ENCODE measurements at places on chromosomes 12 and 14. TPM values are rescaled to one million over a fixed set of nuclear protein-coding genes. Genes with fewer than 3 reads are reported as not detected.

SMIM41 gene
- not detected for total RNA-seq

KCNA5 gene
- total RNA-seq: not detected

KRT72 gene
- total RNA-seq: not detected

ART4 gene
- not detected for total RNA-seq

SRRM4 gene
- total RNA-seq: under 0.01 TPM

BCL2L14 gene
- total RNA-seq: not detected

GRCh38 chr12:51839310-51839947 lies 9.1 kb downstream of the FIGNL2 start:
- no peak for DNase-seq

- no peak for DNase-seq
Measured at GRCh38 chr12:47816403-47817271, 3.1 kb downstream of the HDAC7 start.

- no peak for DNase-seq
Measured at GRCh38 chr12:588646-589045, 74.6 kb downstream of the NINJ2 start.

GRCh38 chr12:108080363-108080762 lies 48.7 kb upstream of the WSCD2 start:
- no peak for DNase-seq

DNA sequence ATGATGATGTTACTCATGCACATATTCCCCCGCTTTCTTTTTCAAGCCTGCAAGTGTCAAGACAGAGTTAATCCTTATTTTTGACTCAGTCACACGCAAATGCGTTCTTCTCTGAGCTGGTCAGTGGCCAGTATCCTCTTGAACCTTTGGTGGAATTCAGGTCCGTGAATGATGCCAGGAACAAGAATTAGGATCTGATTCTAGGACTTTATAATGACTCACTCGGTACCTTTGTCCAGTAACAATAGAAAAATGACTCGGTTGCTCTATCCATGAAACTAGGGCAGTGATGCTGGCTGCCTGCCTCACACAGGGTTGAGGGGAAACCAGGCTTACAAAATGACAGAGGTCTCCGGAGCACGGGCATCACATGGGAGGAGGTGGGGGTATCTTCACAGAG lies 185.8 kb upstream of the NUDT4 start:
- DNase-seq: no peak

DNA sequence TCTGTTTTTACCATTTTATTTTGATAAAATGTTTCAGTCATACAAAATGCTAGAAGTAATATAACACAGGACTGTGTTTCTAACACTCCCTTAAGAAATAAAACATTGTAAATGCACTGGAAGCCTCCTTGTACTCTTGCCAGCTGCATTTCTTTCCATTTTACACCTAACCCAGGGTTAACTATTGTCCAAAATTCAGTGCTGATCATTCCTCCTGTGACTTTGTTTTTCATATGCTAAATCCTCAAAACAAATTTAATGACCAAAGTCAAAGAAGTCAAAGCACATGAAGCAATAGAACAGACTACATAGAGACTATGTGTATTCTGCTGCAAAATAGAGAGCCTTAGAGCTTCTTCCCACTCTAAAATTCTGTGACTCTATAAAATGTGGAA lies 420.3 kb upstream of the PRICKLE1 start:
- no peak for DNase-seq

DNA sequence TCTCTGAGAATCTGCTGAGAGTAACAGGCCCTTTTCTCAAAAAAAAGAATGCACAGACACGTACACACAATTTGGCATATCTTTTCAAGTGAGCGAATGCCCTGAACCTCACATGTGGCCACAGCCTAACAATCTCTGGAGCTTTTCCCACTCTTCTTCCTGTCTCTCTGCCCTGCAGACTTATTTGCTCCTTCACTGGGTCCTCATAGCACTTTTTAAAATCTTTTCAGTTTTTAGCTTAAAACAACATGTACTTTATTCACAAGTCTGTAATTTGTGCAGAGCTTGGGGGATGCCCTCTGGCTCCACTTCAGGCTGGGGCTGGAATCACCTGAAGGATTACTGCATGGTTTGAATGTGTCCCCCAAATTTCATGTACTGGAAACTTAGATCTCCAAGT lies 9.0 kb downstream of the MAP1LC3B2 start:
- no peak for DNase-seq

DNA sequence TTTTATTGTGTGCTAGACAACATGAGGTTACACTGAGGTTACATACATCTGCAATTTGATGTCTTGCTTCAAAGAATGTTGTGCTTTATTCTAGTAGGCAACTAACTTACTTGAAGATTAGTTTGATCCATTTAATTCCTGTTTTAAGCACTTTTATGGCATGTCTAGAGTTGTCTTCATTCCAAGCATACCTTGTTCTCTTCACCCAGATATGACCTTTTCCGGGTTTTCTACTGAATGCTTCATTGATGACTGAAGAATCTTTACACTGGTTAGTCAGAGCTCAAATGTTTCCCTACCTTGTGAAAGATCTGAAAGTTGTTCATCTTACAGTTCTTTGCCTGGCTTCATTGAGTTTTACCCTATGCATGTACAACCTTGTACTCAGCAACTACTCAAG lies 274.0 kb upstream of the KITLG start:
- DNase-seq: peak; percentile 89

- peak; percentile 99 for DNase-seq
Measured at GRCh38 chr12:52280796-52281560, 6.5 kb downstream of the KRT86 start.

DNA sequence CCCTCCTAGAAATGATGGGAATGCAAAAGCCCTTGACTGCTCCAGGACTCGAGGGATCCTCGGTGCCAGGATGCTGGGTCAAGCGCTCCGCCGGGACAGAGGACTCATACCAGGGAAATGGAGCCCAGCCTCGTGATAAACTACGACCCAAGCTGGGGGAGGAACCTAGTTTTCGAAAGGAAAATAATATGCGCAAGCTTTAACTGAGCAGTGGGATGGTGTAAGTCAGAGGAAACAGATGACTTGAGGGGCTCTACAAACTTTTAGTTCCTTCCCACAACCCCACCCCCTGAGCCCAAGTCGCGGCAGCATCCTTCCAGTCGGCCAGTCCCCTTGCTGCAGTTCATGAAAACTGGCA lies 654 bp upstream of the SUPT16H start:
- DNase-seq: no peak

GRCh38 chr12:56839915-56840325 lies 76.8 kb downstream of the HSD17B6 start:
- peak; percentile 60 for DNase-seq

- DNase-seq: no peak
Measured at GRCh38 chr14:61222388-61222787, 58.8 kb downstream of the TMEM30B start.

DNA sequence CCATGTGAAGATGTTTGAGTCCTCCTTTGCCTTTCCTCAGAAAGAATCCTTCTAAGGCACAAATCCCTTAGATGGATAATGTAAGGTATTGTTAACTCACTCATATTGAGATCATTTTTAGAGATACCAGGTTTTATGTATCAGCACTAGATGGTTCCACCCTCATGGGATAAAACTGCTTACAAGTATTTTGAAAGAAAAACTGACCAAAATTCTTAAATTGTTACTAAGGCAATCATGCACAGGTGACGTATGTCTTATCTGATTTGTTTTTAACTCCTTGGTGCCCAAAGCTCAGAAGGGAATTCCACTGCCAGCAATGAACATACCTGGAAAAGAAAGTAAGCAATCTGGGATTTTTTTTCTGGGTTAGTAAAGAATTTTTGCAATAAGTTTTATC lies 78.4 kb downstream of the ZFC3H1 start:
- no peak for DNase-seq

DNA sequence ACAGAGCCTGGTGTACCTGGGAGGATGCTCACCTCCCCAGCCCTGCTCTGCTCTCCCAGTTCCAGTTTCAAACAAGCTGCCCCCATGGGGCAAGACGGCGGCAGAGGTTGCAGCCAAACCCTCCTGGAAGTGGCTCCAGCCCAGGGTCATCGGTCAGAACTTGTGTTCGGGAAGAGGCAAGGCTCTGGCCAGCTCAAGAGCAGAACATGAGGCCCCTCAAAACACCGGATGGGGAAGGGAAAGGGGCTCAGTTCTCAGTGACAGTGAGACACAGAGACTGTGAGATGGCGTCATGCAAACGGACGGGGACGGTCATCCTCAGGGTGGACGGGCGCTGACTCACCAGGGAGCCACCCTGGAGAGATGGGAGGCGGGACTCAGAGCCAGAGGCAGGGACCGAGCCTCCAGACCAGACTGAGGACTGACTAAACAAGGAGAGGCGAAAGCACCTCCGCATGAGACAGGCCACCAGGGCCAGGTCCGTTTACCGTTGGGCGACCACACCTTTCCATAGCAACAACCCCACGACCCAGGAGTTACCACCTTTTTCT lies 63.9 kb upstream of the GALNT9 start:
- DNase-seq: peak; percentile 74

DNA sequence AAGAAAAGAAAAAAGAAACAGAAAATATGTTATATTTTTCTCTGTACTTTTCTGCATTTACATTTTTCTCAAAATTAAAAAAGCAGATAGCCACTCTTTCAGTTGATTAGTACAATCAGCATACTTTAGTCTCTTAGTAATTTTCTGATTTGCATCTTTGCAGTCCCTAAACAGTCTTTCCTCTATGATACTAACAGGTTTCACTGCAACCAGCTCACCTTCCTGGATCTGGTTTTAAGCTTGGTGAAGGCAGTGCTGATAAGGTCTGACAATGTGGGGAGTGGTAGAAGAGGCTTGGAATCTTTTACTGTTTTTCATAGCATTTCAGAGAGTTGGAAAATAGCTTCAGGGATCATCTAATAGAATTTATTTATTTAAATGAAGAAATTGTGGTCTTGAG lies 457.6 kb downstream of the ZFP36L1 start:
- DNase-seq: no peak

GRCh38 chr12:726281-727140 lies 25.9 kb upstream of the WNK1 start:
- peak; percentile 54 for DNase-seq

DNA sequence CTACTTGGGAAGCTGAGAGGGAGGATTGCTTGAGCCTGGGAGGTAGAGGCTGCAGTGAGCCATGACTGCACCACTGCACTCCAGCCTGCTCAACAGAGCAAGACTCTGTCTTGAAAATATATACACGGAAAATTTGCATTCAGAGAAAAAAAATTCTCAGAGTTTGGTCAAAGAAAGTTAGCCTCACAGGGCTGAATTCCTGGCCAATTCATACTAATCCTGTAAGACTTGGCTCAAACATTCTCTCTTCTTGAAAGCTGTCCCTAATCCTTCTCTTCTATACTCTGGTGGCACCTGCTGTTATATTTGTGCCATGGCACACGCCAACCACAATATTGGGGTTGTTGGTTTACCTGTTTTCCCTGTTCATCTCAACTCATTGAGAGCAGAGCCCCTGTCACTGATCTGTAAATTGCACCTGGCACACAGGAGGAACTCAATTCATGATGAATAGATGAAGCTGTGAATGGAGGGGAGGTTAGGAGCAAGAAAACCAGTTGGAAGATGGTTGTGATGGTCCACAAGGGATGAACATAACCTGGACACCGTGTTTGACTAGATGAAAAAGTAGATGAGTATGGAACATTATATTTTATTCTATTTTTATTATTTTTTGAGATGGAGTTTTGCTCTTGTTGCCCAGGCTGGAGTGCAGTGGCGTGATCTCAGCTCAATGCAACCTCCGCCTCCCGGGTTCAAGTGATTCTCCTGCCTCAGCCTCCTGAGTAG lies 36.8 kb upstream of the SPTSSA start:
- peak; percentile 82 for DNase-seq
